T-helper 9 cell (primary cell): ENCODE measurements at places on chromosomes 1 and 21.

DNA sequence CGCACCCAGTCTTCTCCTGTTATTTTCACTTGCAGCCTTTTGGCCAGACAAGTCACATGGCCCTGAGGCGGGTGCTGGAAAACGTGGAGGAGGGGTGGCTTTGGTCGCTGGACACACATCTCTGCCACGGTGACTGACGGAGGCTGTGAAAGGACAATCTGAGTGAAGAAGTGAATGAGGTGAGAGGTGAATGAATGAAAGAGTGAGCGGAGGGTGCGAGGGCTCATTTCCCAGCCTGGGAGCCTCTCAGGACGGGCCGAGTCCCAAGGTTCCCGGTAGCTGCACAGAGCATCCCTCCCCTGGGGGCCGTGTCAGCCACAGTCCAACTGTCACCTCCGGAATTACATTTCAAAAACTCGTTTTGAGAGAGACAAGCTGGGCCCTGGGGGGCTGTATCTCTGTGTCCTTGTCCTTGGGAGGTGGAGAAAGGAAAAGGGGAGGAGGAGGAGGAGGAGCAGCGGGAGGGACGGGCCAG lies 89.6 kb downstream of the UBIAD1 start:
- no peak for DNase-seq

GRCh38 chr1:165632491-165632890 lies 1.5 kb downstream of the MGST3 start:
- no peak for DNase-seq

GRCh38 chr1:22319608-22320007 lies 132.0 kb upstream of the ZBTB40 start:
- no peak for DNase-seq

- DNase-seq = no peak
Observed at GRCh38 chr1:85975912-85976371, 180.6 kb downstream of the COL24A1 start.

DNA sequence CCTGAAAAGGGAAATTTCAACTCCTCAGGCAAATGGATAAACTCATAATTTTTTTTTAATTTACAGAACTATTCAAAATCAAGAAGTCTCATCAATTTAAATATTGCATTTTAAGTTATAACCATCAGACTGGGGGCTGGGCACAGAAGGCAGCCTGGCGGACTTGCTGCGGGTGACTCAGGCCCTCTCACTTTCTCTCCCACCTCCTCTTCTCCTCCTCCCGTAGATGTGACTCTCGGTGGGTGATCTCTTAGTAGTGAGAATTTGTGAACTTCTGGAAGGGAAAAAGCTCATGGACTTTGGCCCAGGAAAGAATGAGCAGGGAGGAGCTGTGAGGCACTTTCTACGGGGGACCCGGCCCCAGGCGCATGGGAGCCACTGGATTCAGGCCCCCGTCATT lies 32.9 kb downstream of the CLIC6 start:
- no peak for DNase-seq

GRCh38 chr1:152143150-152143887 lies 15.7 kb downstream of the RPTN start:
- DNase-seq = no peak

- DNase-seq = no peak
Observed at GRCh38 chr21:25967181-25967900, 203.2 kb downstream of the APP start.

- DNase-seq = no peak
Observed at GRCh38 chr1:47031585-47031984, 8.1 kb downstream of the CYP4X1 start.

DNA sequence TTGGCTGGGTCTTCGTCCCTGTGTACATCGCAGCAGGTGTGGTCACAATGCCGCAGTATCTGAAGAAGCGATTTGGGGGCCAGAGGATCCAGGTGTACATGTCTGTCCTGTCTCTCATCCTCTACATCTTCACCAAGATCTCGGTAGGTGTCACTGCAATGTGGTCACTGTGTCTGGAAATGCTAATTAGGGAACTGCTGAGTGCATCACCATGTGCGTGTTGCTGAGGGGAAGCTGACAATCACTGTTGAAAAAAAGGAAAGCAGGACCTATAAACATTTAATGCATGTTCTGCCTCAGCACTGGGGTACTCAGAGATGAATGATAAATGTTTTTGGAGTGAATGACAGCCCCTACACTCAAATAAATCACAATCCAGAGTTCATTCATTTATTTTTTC lies 6.8 kb downstream of the SLC5A9 start:
- DNase-seq = no peak

DNA sequence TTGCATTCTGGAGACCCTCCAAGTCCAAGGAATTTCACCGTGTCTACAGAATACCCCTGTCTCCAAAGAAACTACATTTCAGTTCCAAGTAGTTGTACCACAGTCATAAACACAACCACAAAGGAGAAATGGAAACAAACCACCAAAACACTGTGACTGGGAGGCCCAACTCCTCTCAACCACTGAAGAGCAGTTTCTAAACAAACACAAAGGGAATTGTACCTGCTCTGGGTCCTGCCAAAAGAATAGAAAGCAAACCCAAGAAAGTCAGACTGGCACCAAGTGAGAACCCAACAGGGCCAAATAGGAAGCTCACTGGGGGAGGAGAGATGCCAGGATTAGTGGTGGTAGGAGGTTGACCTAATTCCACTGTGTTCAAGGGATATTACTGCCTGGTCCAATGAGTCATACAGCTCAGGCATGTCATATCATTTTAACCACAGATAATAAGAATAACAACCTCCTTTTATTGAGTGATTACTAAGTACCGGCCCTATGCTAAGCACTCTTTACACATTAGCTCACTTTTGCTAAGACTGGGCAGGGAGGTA lies 123.9 kb upstream of the PPP2R5A start:
- DNase-seq = no peak

GRCh38 chr1:213512316-213512715 lies 461.3 kb downstream of the RPS6KC1 start:
- no peak for DNase-seq

DNA sequence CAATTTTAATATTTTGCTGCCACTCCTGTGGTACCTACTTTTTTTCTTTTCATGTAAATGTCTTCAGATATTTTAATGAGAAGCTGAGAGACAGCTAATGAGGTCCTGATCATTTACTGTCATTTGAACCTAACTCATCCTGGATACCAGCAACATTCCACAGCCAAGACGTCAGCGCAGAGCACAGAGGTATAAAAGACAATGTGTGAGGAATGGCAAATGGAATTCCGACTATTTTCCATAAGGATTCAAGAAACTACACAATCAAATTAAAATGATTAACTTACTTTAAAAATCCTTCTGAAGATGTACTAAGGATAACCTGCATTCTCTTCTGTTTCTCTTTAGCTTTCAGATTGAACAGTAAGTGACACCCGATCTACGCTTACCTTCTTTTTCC lies 38.8 kb downstream of the HEATR1 start:
- no peak for DNase-seq

DNA sequence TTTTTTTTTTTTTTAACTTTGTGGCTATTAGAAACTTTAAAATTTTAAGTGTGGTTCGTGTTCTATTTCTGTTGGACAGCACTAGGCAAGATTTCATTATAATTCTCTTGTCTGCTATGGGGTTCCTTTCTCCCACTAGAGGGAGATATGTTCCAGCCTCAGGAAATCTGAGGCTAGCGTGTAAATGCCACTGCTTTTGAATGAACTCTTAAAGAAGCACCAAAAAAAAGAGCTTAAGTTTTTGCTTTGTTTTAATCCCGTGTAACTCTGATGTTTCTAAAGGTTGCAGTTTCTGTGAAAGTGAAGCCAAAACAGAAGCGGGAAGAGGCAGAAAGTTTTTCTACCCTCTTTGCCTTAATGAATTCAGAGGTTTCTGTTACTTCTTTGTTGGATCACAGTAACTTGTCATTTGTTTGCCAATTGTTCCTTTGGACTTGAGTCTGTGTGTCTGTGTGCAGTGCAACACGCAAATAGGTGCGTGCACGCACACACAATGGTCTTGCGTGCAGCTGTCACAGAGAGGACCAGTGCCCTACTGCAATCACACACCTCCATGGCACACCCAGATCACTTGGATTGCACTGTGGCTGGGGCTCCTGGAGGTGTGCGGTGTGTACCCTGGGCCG lies 32.3 kb downstream of the HHAT start:
- DNase-seq = no peak

- no peak for DNase-seq
Observed at GRCh38 chr1:107004421-107004820, 52.1 kb upstream of the PRMT6 start.

- DNase-seq = no peak
Observed at GRCh38 chr1:19596065-19596713, 47.9 kb upstream of the NBL1 start.

DNA sequence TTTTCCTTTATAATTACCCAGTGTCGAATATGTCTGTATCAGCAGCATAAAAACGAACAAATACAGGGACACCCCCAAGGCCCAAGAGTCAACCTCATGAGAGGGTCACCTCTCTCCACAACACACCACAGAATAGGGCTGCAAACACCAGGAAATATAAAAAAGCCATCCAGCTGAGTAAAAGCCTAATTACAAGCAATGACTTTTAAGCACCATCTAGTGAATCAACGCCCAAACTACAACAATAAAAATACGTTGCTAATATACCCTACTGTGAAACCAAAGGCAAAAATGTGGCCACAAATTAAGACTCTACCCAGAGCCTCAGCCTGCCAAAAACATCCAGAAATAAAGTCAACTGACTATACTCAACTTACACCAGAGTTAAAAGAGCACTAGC lies 817.9 kb upstream of the NEGR1 start:
- DNase-seq = no peak

GRCh38 chr1:227798078-227798802 lies 17.2 kb upstream of the PRSS38 start:
- no peak for DNase-seq

DNA sequence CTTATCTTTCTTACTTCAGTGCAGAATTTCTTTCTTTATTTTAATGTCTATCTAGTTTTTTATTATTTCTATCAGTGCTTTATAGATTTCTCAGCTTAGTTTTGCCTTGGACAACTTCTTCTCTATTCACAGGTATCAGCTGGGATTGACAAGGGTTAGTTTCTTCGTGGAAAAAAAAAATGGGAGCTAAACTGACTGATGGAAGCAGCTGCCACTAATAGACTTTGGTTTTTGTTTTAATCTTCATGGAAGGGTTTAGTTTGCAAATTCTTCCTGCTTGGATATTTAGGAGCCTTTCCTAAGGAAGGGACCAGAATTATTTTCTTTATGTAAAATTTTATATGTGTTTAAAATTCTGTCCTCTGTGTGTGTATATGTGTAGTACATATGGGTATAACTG lies 306.1 kb upstream of the FMN2 start:
- DNase-seq = no peak

DNA sequence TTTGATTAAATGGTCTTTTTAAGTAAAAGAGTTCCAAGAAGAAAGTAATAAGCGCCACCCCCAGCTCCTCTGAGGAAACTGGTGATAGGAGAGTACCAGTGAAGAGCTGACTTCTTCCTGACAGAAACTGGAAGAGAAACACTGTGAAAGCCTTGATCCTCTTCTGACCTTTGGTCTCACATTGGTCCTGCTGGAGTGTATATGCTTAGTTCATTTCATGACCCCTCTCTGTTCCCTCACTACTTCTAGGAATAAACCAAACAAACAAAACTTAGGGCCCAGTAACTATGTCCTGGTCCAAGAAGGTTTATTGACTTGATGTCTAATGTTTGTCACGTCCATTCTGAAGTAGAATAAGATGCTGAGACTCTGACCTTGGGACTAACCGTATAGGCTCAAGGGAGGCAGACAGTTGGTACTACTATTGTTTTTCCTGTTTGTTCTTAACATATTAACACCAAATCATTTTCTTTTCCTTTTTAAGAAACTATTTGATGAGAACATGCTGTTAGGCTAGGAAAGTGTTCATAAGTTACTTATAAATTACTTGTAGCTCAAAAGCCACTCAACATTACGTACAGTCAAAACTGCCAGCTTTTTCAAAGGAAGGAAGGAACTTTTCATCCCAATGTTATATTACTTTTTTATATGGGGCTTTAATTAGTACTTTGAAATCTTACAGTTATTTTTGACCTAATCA lies 57.9 kb downstream of the MIER1 start:
- no peak for DNase-seq

DNA sequence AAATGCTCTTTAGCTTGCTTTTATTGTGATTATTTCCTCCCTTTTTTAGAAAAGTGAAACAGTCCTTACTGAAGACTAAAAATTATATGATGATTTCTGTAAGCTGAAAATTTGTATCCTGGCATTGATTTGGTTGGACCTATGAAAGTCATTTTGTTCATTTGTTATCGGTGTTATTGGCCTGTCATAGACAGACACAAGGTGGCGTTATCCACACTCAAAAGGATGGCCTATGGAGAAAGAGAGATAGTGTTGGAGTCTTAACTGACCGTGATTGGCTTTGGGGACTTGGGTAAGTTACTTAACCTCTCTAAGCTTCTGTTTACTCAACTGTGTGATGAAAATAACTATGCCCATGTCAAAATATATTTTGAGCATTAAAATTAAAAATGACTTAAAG lies 203.6 kb upstream of the CHODL start:
- no peak for DNase-seq

DNA sequence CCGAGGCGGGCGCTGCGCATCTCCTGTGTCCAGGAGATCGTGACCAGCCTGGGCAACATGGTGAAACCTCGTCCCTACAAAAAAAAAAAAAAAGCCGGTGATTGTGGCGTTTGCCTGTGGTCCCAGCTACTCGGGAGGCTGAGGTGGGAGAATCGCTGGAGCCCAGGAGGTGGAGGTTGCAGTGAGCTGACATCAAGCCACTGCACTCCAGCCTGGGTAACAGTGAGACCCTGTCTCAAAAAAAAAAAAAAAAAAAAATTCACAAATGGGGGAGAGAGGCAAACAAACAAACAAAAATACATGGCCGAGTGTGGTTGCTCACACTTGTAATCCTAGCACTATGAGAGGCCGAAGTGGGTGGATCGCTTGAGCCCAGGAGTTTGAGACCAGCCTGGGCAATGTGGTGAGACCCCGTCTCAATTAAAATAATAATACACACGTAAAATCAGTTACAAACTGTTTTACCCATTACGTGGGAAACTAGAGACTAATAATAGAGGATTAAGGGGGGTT lies 758 bp downstream of the TATDN3 start:
- DNase-seq = no peak

DNA sequence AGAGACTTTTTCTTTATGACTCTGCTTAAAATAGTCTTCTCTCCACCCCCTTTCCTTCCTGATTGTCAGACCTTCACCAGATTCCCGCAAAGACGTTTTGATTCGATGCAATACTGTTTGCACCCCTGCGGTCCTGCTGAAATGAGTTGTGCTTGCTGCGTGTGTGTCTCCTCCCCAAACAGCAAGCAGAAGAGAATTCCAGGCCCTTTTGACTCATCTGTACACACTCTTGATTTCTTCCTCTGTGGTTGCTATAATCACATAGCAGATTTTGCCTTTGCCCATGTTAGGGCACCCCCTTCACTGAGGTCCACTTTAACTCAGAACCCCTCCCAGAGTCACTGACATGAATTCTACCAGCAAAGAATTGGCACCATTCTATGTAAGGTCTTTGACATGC lies 136.5 kb downstream of the ZZZ3 start:
- no peak for DNase-seq
